Epithelial cell of proximal tubule (primary cell): ENCODE measurements at places on chromosomes 16 and 17.

DNA sequence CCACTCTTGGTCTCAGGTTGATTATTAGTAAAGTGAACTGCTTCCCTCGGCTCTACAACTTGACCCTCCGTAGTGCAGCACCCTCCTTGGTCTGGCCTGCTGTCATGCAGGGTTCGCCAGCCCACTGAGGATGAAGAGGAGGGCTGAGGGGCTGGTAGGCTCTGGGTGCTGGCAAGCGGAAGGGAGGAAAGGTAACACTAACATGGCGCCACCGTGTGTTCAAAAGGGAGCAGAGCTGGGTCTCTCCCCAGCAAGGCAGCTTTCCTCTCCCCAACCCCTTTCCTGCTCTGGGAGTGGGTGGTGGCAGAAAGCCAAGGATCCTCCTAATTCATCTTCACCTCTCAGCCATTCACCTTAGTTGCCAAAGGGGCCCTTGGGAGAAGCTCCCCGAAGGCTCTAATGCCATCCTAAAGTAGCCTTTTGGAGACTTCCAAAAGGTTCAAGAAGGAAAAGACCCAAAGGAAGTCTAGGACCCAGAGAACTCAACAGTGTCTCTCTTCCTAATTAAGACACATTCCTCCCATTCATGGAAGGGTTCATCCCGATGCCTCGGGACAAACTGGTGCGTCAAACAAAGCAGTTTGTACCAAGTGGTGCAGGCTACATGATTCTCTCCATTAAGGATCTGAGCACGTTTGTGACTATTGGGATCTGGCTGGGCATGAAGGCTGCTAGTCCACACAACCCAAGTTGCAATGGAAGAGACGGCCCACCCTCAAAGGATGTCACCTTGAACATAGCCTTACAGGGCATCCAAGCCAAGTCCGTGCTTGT, 90.8 kb upstream of the TOB1 start:
- DNase-seq: no peak

- no peak for DNase-seq
These were observed 497.9 kb downstream of the XYLT1 start for GRCh38 chr16:16972831-16973230.

DNA sequence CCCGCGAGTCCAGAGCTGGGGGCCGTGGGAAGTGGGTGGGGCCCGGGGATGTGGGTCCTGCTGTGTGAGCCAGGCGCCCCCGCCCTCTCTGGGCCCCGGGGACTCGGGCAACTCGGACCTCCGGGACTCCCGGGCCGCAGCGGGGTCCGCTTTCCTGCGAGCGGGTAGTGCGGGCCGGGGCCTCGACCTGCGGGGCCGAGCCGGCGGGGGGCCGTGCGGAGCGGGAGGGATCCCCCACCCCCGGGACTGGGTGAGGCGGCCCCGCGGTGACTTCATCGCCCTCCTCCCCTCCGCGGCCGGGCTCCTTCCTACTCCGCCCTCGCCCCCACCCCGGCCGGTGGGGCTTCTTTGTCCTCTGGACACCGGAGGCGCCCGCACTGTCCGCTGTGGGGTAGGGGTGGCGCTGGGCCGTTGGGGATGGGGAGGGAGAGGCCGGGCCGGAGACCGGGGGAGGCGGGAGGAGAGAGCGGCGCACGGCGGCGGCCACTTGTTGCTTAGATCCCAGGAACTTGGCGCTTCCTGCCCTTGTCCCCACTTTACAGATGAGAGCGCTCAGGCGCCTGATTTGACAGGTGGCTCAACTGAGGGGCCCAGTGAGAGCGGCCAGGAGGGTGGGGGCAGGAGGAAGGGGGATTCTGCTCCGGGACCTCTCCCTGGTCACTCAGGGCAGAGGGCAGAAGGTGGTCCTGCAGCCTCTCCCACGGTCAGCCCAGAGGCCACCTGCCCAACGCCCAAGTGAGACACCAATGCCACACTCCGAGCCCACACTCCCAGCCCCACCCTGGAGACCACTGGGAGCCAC, 874 bp downstream of the CMTM3 start:
- DNase-seq: no peak

- DNase-seq: no peak
These were observed 7.1 kb upstream of the ERCC4 start for GRCh38 chr16:13912891-13913290.

DNA sequence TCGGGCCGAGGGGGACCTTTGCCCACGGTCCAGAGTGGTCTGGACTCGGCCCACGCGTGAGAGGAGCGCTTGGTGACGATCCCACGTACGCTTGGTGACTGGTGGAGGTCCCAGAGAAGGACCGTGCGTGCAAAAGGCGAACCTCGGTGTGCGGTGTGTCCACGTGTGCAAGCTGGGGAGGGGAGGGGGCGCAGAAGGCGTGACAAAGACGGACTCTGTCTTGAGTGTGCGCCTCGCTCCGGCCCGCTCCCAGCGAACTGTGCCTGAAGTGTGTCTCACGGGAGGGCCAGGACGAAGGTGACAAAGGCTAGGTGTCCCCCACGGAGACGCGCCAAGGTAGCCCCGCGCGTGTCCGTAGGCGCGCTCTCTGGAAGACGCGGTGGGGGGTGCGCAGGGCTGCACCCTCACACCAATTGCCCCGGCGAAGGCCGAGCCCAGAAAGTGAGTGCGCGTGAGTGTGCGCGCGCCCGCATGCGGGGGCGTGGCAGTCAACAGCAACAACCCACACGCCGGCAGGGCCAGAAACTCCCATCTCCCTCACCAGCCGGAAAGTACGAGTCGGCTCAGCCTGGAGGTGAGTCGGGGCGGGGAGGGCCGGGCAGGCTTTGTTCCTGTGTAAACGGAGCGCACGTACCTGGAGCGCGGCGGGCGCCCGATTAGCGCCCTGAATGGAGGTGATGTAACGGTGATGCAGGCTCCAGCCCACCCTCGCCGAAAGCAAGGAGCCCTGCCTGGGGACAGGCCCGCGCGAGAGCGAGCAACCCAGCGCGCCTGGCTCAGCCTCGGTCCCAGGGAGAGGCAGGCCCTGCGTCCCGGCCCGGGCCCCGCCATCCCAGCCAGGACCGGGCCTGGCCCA, at the start of gene GPRC5C:
Gene GPRC5C, plus strand, starts transcription at position 521 of the 856 bp plus-strand sequence. CDS start 7,689 bp downstream, outside the sequence.
- DNase-seq: no peak

- DNase-seq: no peak
These were observed 103.5 kb upstream of the KIF2B start for GRCh38 chr17:53719229-53719628.

GRCh38 chr17:80921159-80921558, 70.5 kb upstream of the CHMP6 start:
- no peak for DNase-seq

GRCh38 chr16:57611181-57611580, 17.2 kb upstream of the ADGRG1 start:
- no peak for DNase-seq

- DNase-seq: no peak
These were observed 589 bp downstream of the XYLT2 start for GRCh38 chr17:50346313-50347116.

DNA sequence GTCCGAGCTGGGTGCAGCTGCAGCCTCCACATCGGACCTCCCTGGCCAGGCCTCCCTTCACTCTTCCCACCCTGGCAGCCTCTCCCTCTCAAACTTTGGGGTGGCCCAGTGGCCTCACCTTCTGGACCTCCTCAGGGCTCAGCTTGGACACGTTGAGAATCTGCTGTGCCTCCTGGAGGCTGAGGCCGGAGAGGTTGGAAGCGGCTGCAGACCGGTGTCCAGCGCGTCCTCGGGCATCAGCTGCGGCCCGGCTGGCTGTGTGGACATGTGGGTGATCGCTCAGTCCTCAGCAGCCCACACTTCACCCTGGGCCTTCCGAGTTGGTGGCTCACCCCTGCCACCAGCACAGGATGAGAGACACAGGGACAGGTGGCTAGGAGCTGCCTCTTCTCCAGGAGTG, 9.9 kb downstream of the PAM16 start:
- DNase-seq: no peak

- no peak for DNase-seq
These were observed 54.2 kb upstream of the TRAP1 start for GRCh38 chr16:3771513-3771912.

- DNase-seq: no peak
These were observed 19.2 kb upstream of the ABAT start for GRCh38 chr16:8655184-8655717.

GRCh38 chr16:57613514-57613913, 14.9 kb upstream of the ADGRG1 start:
- no peak for DNase-seq

GRCh38 chr17:77798481-77798880, 160.0 kb upstream of the TNRC6C start:
- DNase-seq: no peak

DNA sequence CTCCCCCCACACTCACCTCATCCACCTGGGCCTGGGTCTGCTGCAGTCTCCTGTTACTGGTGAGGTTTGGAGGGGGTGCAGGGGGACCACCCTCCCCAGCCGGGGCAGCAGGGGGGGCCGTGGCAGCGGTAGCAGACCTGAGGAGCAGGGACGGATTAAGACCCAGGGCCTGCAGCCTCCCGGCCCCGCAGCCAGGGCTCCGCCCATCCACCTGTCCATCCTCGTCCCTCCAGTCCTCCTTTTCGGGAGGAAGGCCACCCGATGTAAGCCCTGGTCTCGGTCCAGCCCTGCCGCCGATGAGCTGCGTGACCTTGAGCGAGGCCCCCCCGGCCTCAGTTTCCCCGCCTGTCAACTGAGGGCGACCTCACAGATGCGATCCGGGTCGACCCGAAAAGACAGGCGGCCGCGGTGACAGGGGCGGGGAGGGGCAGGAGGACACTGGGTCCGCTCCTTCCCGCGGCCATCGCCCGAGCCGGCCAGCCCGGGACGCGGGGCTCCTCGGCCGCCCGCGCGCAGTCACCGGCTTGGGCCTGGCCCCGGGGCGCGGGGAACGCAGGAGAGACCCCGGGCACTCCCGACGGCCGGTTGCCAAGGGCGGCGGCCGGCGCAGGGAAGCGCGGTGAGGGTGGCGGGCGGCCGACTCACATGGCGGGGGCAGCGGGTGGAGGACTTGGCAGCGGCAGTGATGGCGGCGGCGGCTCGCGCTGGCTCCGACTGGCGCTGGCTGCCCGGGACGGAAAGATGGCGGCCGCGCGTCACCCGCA, at the start of gene VAMP2:
Gene VAMP2, minus strand, starts transcription at position 716 of the 764 bp plus-strand sequence. Its CDS starts 69 bp downstream, at position 647.
- no peak for DNase-seq

GRCh38 chr16:75624921-75625334, 1.8 kb upstream of the ADAT1 start:
- no peak for DNase-seq

DNA sequence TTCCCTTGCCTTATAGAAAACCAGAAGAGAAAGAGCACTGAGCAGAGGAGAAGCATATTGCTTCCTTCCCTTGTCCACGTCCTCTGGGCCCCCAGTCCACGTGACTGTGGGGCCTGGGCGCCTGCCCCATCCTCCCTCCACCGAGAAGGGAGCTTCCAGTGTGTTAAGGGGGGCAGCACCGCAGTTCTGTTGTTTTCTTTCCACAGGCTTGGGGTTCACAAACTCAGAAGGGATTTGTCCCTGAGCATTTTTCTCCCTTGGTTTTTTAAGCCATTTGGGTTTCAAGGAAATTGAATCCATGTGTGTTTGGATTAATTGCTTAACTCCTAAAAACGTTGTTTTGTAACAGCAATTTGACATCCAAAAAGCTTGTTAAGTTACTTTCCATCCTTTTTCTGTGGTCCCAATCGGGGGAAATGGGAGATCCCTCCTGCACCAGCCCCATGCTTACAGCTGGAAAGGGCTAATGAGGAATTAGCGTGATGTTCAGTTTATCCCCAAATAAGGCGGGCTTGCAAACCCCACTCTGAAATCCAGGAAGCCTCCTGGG, 347.5 kb upstream of the TNRC6C start:
- no peak for DNase-seq

GRCh38 chr16:12406158-12406557, 397.5 kb downstream of the CPPED1 start:
- no peak for DNase-seq

- DNase-seq: peak; percentile 1
These were observed 113.5 kb upstream of the RPL38 start for GRCh38 chr17:74089869-74090464.

GRCh38 chr16:14465799-14466198, 164.3 kb downstream of the PARN start:
- DNase-seq: no peak

GRCh38 chr16:82874672-82875071, 247.9 kb downstream of the CDH13 start:
- no peak for DNase-seq

DNA sequence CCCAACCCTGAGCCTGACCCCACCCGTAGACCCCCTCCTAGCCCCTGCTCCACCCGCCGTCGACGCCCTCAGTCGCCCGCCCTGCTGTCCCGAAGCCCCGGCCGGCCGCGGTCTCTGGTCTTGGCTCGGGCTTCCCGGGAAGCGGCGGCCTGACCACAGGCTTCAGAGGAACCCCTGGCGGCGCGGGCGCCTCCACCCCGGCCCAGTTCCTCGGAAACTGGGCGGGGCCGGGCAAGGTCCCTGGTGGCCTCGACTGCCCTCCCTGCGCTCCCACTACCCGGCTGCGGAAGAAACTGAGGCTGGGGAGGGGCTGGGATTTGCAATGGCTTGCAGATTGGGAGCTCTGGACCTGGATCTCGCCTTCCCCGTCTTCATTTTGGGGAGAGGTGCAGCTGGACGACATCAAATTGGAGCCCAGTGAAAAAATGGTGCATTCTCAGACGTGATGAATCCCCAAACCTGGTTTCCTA, 692 bp upstream of the SOCS1 start:
- no peak for DNase-seq

DNA sequence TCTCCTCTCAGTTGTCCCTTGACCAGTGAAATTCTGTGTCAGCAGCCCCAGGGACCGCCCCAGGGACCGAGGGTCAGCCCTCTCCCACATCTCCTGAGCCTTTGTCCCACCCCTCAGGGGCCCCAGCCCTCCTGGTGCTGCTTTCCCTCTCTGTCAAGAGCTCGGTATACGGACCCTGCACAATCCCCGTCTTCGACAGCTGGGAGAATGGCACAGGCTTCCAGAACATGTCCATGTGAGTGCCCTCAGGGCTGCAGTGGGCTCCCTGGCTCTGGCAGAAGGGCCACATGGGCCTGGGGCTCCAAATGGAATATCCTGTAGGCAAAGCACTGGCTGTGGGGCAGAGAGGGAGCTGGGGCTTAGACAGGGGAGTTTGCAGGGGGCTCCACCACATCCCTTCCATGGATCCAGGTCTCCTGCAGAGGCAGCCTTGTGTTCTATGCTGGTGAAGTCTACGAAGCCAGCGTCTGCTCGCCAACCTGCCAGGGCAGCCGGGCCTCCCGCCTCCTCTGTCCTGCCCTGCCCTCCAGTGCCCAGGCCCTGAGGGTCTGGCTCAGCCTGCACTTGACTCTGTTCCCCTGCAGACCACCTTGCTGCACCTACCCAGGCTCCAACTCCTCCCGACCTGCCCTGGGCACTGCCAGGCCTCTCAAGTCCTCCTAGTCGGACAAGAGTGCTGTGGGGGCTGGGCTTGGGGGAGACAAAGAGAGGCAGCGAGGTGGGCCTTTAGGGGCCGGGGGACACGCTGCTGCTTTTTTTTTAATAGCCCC, 28.0 kb downstream of the ADGRG5 start:
- DNase-seq: no peak
